ENCODE measurements at places on chromosomes 7 and 10.

GRCh38 chr10:98338318-98338717, 70.3 kb upstream of the LOXL4 start:
- DNase-seq: no peak

DNA sequence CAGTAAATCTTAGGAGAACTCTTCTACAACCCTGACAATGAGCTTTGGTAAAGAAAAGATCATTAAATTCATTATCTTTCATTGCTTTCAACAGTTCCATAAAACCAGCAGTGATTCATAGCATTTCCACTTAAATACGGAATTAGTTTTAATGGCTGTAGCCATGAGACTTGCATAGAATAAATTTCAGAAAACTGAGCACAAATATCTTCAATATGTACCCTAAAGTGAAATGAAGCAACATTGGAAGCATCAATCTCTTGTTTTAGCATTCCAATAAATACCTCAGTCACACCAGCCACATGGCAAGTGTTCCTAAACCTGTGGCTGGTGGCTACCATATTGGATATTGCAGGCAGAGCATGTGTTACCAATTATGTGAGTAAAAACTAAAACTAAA, 3.6 kb upstream of the RARRES2 start:
- no peak for DNase-seq

DNA sequence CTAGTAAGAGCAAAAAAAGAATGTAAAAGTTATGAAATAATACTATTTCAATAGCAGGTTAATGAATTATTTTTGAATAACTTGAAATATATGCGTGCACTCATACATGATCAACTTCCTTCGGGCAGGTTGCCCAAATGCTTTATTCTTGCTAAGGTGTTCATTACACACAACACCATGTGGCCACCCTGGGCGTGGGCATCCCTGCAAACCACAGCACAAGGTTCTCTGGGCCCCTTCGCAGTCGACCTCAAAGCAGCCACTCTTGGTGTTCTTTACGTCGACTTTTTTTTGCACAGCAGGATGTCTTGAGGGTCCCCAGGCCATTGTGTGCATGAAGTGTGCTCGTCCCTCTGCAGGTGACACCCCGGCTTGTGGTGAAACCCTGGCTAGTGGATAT, 300.7 kb upstream of the PITRM1 start:
- no peak for DNase-seq

GRCh38 chr7:140646931-140647647, 6.5 kb upstream of the DENND2A start:
- no peak for DNase-seq

GRCh38 chr7:68258609-68259008, 1262.0 kb downstream of the TYW1 start:
- no peak for DNase-seq

GRCh38 chr10:34434119-34434594, 380.9 kb downstream of the PARD3 start:
- no peak for DNase-seq

DNA sequence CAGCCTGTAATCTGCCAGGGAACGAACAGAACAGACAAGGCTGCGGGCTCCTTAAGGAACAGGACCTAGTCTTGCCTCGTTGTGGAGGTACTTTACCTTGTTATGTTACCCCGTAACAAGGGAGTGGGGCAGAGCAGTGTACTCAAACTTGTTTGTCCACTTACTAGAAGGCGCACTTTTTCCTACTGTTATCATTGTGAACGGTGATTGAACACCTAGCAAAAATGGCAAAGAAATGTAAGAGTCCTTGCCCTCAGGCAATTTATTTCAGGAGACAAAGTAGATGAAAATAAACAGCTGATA, 620 bp upstream of the IMPDH1 start:
- DNase-seq: no peak

DNA sequence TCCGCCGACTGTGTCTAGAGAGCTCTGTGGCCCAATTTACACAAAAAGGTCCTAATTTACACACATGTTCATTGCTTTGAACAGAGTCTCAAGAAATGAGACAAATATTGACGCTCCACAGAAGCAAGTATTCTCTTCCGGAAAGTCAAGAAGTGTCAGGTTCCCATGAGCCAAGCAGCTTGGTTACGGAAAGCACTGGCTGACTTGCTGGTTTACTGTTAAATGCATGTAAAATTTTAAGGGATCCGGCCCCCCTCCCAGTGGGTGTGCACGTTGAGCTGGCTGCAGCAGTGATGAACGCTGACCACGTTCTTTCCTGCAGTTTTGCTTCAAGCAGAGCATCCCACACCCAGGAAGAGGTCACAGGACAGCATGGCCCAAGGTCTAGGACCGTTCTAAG, 76.8 kb downstream of the DIP2C start:
- DNase-seq: no peak

GRCh38 chr7:148590471-148590870, at the start of gene C7orf33:
Gene C7orf33 (plus strand): TSS chr7:148590766. CDS start chr7:148590926, 160 bp downstream.
- DNase-seq: no peak

- DNase-seq: no peak
These were observed 154.5 kb downstream of the CRPPA start for GRCh38 chr7:16266877-16267276.

- no peak for DNase-seq
These were observed 128.3 kb upstream of the COBL start for GRCh38 chr7:51444936-51445335.

DNA sequence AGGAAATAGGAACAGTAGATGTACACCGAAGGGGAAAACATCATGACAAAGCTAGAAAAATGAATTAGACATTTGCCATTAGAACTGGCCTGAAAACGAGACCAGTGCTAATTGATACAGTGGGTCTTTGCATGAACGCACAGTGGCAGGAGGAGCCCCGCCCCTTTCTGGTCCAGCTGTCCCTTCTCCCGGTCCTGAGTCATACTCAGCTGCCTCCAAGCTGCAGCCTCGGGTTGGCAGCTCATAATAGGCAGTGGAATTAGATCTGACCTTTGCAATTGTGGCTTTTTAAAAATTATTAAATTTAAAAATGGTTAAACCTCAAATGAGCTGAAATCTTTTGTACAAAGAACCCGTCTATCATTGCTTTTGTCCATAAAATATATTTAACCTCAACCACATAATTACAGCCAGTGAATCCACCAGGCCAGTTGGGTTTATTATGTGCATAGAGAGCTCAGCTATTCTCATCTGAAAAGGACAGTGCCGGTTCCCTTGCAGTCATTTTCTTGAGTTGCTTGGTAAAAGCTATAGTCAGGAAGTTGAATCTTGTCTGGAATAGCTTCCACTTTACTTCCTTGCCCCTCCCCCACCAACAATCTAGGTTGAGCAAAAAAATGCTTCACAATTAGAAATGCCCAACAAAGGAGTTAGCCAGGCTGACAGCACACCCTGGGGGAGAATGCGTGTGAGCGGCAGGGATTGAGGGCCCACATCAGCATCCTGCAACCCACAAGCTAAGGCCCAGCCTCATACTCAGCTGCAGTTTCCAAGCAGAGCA, 147.1 kb downstream of the BUB3 start:
- DNase-seq: no peak

DNA sequence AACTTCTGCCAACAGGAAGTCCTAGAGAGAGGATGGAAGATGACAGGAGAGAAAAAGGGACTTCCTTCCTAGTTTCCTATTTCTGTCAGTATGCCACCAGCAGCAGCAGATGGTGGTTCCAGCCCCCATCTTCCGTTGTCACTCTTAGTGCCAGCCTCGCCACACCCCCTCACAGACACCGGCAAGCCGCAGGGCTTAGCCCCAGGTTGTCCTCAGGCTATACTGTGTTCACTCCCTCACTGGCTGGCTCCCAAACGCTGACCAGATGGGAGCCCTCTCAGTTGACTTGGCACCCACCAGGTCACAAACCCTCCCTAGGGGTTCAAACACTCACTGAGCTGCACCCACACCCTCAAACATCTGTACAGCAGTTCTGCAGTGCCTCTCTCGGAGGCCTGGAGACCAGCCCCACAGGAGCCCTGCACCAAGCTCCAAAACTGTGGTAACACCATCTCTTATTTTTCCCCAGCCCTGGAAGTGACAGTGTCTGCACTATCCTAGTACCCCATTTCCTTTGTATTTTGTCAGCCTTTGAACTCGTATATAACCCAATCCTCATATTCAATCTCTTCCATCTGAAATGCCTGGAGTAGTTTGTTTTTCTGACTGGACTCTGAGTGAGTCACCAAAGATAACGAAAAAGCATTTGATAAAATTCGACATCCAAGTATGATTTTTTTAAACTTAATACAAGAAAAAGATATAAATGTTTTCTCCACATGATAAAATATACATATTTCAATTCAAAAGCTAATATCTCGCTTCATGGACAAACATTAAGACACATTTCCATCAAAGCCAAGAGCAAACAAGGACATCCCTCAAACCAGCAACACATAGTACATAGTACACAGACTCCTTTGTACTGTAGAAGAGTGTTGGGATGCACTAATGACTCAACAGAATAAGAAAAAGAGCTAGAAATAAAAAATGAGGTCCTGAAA, 34.5 kb downstream of the SMURF1 start:
- DNase-seq: no peak

DNA sequence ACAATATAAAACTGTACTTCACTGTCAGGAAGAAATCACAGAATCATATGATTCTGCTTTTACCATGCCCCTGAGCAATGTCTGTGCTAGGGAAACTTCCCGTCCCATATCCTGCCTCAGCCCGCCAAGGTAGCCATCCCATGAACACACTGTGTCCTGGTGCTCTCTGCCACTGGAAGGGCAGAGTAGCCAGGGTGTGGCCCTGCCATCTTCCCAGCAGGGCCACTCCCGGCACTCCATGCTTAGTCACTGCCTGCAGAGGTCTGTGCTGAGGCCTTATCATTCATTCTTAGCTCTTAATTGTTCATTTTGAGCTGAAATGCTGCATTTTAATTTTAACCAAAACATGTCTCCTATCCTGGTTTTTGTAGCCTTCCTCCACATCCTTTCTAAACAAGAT, 31.8 kb downstream of the AP3M1 start:
- no peak for DNase-seq

- DNase-seq: no peak
These were observed 13.7 kb downstream of the DOCK4 start for GRCh38 chr7:112192236-112193154.

GRCh38 chr7:29146888-29147609, 712 bp upstream of the CPVL start:
- no peak for DNase-seq

DNA sequence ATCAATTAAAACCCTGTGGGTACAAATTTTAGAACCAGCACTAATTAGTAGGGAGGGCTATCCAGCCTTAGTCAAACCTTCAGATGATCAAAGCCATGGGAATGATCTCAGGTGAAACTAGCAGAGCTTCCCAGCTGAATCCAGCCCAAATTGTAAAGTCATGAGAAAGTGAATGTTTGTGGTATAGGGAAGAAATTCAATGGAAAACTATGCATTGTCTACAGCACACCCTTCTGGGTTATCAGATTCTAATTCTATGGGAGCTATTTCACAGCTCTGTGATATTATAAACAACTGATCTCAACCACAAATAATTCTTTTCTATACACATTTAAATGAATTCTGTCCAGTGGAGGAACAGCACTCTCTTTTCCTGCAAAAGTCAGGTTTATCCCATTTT, 24.6 kb upstream of the BMPER start:
- no peak for DNase-seq

DNA sequence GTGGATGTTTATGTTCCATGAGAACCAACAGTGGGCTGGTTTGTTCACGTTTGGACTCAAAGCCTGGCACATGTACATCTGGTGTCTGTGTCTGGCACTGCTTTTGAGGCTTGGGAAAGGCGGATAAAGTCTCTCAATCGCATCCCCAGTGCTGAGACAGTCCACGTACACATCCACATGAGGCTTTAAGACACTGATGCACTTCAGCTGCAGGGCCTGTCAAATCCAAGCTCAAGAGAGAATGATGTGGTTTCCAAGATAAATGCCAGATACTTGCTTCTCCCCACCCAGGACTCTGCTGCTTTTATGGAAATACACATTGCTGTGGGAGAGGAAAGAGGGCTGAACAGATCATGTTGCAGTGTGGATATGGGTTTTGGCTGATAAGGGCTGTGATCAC, 178.4 kb downstream of the ADARB2 start:
- no peak for DNase-seq

DNA sequence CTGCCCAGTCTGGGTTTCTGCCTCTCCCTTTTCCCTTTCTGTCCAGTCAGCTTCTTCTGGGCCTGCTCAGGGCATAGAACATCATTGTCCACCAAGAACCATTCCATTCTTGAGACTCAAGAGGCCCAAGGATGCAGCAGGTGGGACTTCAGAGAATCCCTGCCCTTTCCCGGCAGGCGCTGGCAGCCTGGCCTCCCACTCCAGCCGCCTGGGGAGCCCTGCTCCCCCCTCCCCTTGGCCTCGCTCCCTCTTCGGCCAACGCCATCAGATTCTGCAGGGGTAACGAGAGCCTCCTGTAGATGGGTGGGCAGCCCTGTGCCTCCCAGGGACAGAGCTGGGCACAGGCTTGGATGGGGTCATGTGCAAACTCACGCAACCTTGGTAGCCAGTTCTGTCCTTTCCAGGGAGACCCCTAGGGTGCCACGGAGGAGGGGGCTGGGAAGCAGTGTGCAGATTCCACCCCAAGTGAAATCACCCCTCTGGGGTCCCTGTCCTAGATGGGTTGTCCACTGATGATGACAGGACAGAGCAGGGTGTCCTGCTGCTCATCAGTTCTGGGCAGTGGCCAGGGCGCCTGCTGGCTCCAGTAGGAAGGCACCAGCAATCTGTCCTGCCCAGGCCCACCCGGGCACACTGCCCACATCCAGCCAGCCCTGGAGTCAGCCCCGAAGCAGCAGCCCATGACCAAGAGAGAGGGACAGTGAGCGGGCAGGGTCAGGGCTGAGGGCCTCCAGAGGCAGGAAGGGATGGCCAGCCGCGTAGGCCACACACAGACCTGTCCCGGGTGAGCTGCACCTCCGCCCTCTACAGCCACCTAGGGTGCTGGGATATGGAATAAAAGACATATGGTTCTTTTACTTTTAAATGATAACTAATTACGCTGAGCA, 47.7 kb downstream of the RASGEF1A start:
- no peak for DNase-seq

- no peak for DNase-seq
These were observed 437.5 kb downstream of the KIF20B start for GRCh38 chr10:90138844-90139243.

GRCh38 chr10:84329196-84329611, 815 bp downstream of the CCSER2 start:
- peak; percentile 8 for DNase-seq

DNA sequence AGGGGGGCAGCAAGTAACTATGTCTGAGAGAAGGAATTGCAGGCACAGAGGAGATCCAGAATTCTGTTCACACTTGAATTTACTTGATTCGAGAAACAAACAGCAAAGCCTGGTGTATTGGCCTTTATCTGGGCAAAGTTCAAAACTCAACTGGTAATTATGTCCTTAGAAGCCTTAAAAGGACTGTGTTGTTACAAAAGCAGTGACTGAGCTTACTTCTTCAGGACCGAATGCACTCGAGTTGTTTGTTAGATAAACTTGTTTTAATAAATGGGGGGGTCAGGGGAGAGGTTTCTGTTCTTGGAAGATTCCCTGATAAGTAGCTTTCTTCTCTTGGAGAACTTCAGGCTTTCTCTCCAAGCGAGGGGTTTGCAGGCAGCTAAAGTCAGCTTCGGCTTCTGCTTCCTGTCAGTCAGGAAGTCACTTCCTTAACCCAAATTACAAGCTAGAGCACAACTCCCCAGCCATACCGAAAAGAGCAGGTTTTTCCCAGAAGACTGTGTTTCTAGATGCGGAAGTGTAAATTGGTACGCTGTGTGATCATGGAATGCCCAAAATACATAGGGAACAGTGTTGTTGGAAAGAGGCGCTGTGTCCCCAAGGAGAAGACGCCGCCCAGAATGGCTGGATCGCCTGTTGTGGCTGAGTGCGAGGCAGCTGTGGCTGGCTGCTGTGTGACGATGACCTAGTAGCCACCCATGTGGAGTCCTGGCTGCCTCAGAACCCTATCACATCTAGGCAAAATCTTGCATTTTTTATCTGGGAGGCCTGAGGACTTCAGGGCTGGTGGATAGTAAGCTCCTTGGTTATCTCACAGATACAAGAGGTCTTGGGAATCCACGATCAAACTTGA, 110.4 kb downstream of the TCF7L2 start:
- DNase-seq: no peak

All from stimulated activated CD4-positive, alpha-beta T cell treated with anti-CD3 and anti-CD28 coated beads, Interleukin-1b, Interleukin-23, amount 100 ng/mL, for 1 hour (primary cell).